T1000 (cell line): ENCODE measurements at places on chromosomes 2 and 18.
A peak's percentile ranks its signal among the peaks of the same experiment; 100 is the strongest.

DNA sequence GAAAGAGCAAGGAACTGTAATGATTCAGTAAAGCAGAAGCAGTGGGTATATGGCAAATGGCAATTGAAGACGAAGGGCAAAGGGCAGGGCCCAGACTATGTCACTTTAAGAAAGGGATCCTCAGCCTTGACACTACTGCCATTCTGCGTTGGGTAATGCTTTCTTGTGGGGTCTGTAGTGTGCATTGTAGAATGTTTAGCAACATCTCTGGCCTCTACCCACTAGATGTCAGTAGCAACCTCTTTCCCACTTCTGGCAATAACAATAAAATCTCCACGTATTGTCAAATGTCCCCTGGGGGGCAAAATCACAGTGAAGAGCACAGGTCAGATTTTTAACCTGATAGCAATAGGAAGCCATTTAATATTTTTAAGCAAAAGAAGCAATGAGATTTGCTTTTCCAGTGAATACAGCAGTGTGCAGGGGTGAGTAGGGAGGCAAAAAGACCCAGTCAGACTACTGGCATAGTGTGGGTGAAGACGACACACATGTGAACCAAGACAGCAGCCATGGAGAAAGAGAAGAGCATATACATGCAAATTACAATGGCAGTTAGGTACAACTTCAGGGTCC is 209.5 kb downstream of the DYM start:
- DNase-seq: no peak

- DNase-seq: no peak
These were observed 3.9 kb downstream of the IL18R1 start for GRCh38 chr2:102359527-102359926.

DNA sequence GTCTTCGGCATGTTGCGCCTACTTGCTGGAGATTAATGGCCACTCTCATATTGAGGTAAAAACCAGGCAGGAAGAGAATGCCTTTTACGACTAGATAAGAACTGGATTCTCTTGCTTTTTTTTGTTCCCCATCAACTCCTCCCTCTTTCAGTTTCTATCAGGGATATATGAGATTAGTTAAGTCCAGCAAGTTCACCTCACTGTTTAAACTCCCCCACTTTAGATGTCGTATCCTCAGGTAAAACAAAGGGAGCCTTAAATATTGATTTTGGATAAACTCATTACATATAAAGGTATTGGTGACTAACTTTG is 98.4 kb downstream of the PLEKHM3 start:
- DNase-seq: no peak

GRCh38 chr2:146576339-146577111 is 1268.3 kb upstream of the ACVR2A start:
- DNase-seq: no peak

DNA sequence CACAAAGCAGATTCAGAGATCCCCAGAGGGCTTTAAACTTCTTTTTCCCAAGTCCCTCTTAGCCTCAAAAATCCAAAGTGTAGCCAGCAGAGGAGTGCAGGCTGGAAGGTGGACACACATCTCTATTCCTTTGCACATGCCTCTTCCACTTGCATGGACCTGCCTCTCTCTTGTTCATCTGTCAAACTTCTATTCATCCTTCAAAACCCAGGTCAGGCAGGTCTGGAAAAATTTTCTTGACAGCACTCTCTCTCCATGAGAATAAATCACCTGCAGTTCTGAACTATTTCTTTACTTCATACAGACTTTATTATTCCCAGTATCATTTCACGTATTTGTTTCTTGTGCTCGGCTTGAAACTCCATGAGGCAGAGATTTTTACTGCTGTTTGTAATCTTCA is 127.5 kb downstream of the SS18 start:
- DNase-seq: no peak

GRCh38 chr2:6785493-6785892 is 80.2 kb downstream of the CMPK2 start:
- DNase-seq: no peak

DNA sequence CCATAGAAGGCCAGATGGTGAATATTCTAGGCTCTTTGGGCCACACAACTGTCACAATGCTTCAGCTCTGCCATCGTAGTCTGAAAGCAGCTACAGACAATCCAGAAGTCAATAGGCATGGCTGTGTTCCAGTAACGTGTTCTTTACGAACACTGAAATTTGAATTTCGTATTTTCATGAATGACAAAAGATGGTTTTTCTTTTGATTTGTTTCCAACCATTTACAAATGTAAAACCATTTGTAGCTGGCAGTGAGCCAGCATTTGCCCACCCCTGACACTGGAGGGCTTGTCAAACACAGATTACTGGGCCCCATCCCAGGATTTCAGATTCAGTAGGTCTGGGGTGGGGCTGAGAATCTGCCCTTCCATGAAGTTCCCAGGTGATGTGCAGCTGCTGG is 83.0 kb upstream of the ATG16L1 start:
- no peak for DNase-seq

- peak; percentile 23 for DNase-seq
These were observed 172.7 kb downstream of the HRH4 start for GRCh38 chr18:24633121-24633520.

GRCh38 chr18:47286776-47287410 is 35.4 kb upstream of the SKOR2 start:
- no peak for DNase-seq

GRCh38 chr18:22052405-22053105 is 116.8 kb upstream of the GATA6 start:
- DNase-seq: no peak

DNA sequence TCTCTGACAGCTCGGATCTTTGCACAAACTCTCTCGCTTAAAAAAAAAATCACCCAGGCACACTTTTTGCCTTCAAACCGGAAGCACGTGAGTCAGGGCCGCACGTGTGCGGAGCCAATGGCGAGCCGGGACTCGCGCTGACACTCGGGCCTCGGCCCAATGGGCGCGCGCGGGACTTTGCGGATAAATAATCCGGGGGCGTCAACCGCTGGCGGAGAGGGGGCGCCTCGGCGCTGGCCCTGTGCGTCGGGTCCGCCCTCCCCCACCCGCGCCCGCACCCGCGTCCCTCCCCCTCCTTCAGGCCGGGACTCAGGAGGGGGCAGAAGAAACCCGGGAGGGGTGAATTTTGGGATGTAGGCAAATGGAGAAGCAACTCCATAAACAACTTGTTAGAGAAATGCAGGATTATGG is 319 bp upstream of the EN1 start:
- DNase-seq: peak; percentile 33

DNA sequence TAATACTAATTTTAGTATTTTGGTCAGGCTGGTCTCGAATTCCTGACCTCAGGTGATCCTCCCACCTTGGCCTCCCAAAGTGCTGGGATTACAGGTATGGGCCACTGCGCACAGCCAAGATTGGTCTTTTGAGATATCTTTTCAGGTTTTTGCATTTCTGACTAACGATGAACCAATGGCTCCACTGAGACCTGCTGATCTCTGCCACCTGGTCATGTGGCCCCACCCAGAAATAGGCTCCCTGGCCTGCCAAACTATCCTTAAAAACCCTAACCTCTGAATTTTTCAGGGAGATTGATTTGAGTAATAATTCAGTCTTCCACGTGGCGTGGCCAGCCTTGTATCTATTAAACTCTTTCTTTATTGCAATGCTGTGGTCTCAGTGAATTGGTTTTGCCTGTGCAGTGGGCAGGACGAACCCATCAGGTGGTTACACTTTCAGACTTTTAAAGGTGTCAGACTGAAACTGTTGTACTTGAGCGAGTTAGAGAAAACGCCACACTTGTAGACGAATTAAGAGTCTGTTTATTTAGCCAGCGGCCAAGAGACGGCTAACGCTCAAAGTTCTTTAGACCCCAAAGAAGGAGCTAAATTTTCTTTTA is 85.8 kb upstream of the MSH6 start:
- DNase-seq: no peak

DNA sequence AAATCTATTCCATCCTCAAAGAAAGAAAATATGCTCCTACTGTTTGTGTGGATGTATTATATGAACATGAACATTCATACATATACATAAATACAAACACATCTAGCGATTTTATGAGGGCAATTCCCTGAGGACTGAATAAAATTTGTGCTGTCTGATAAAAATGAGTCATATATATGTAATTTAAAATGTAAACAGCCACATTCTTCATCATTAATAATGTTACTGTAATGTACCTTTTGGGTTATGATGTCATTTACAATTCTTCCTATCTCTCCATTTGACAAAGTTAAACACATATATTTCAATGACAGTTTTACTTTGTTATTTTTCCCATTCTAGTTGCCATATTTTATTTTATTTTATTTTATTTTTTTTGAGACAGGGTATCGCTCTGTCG is 91.3 kb upstream of the ZFP36L2 start:
- no peak for DNase-seq

DNA sequence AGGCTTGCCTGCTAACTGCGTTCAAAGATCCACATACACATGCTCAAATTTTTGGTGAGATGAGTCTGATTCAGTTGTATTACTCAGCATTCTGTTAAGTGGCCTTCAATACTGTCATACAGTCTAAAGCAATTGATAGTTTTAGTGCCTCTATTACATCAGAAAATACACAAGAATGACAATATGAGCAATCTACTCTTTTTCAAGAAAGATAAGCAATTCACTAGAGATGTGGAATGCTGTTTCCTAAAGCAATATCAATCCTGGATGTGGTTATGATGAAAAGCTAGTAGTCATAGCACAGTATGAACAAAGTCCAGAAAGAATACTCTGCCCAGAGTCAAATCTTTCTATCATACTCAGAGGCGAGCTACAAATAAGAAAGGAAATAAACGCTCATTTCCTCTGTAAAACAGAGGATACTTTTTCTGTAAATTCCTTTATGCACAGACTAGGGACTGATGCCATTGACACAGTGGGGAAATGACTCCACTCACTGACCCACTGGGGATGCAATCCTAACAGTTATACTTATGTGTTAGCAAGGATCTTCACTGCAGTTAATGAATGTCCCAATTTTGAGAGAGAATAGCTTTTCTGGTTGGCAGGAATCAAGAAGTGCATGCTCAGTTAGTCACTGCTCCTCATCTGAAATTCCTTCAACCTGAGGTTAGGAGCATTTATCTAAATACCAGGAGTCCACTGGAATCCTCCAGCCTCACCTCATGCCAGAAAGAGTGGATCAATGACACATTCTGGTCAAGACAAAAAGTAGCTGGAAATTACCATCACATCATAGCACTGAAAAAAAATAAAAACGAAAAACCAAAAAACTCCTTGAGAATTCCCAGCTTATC is 83.3 kb downstream of the PDE11A start:
- DNase-seq: no peak

DNA sequence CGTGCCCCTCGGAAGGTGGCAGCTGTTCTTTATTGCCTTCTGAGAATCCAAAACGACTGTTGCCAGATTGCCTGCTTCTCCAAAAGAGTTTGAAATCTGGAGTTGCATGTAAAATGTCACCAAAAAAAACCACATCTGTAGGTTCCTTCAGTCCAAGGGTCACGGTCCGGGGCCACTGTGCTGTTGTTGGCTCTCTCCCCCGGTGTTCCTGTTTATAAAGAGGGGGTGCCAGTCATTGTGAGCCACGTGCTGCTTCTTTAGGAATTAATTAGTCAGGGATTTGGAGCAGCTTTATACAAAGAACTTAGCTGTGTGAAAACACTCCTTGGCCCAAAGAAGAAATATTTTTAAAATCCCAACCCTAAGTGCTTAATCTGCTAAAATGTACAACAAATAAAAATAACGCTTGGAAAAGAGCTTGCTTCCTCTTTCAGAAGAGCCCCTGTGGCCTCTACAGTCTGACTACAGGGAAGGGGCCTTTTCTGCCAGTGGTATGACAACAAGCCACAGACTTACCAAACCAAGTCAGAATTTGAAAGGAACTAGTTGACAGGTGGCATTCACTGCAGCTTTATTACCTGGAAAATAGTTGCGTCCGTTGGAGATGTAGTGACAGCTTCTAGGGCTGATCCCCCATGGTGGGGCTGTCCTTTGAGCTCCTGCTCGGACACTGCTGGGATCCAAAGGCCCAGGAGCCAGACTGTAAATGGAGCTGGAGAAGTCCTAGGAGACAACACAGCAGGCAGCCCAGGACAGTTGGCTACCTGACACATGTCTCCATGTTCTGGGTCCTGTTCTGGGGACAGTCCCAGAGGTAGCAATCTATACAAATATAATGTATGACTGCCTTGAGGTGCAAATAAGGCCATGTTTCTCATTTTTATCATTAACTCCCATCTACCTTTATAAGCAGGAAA is 84.5 kb upstream of the SLC1A4 start:
- no peak for DNase-seq

DNA sequence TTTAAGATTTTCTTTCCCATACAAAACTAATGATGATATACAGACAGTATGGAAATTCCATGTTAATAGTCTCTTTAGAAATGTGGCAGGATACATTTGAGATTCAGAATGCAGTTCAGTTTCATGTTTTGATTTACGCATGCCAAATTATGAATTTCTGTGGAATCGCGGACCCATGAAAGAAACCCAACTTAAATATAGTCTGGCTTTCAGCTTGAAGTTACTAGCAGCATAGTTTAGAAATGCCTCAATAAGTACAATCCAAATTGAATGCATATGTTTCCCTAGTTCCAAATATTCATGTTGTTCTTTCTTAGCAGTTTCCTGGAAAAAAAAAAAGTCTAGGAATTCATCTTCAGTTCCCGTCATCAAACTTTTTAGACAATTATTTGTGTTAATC is 164.1 kb upstream of the RASGRP3 start:
- DNase-seq: no peak

- DNase-seq: no peak
These were observed 1666.8 kb downstream of the SUCLG1 start for GRCh38 chr2:82792316-82792715.

GRCh38 chr2:197613509-197613987 is 61.8 kb downstream of the RFTN2 start:
- no peak for DNase-seq

DNA sequence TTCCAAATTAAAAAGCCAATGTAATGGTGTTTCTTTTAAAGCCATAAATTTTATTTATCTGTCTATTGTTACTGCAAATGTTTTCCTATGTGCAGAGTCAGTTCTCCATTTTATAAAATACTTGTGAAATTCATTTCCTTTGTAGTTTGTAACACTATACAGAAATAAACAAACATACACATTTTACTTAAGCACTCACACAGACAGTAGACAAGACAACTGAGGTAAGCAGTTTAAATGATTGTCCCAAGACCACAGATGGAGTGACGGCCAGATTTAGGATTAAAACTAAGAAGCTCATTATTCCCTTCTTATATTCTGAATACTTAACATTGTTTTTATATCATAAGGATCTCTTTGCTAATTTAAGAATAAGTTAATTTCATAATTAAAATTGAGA is 100.9 kb downstream of the BAZ2B start:
- no peak for DNase-seq
